ENCODE measurements at places on chromosomes 13 and 19. TPM values are rescaled to one million over a fixed set of nuclear protein-coding genes. Genes with fewer than 3 reads are reported as not detected.

DNA sequence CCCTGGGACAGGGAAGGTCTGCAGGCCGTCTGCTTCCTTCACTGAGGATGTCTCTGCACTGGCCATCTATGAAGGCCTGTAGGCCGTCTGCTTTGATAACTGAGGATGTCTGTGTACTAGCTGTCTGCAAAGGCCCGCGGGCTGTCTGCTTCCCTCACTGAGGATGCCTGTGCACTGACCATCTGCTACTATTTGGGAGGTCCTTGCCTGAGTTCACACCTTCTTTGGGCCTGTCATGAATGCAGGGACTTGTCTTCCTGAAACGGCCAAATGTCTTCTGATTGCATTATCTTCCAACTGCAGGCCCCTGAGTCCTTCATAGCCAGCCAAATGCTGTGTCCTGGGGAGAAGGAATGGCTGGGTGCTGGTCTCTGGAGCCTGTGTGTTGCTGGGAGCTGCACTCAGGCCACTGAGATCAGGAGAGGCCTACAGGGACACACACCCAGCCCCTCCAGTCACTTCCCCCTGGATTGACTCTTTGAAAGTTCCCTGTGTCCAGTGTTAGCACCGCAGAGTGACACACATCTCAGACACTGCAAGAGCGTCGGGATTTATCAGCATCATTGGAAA lies 72.9 kb downstream of the TEX29 start:
- no peak for DNase-seq
- H3K27ac ChIP-seq, result no peak overlapping the region
- no peaks in the 10 kb centered on the region for H3K4me1 ChIP-seq

Gene OR4F17
- not detected for total RNA-seq

Gene MCEMP1
- 0.59 TPM for total RNA-seq

DNA sequence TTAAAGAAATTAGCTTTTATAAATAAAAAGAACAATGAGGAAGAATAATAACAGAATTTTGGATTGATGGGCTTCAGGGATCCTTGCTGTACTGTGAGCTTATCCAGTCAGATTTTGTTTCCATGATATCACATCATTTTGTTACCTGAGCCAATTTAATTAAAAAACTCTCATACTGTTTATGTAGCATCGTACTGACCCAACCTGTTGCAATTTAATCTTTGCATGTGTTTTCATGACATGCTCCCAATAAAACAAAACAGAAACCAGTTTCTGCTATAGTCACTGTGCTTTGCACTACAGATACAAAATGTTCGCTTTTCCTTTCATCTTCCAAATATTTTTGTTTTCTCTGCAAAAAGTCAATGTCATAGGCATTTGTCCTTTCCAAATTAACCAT lies 109.7 kb upstream of the RNF113B start:
- no peak overlapping the region for H3K4me3 ChIP-seq
- no peaks in the 10 kb centered on the region for H3K27me3 ChIP-seq
- no peak for DNase-seq
- H3K27ac ChIP-seq, result no peak overlapping the region

Data from CD4-positive, CD25-positive, alpha-beta regulatory T cell (primary cell).